ENCODE measurements at places on chromosomes 4 and X.
A peak's percentile ranks its signal among the peaks of the same experiment; 100 is the strongest.

DNA sequence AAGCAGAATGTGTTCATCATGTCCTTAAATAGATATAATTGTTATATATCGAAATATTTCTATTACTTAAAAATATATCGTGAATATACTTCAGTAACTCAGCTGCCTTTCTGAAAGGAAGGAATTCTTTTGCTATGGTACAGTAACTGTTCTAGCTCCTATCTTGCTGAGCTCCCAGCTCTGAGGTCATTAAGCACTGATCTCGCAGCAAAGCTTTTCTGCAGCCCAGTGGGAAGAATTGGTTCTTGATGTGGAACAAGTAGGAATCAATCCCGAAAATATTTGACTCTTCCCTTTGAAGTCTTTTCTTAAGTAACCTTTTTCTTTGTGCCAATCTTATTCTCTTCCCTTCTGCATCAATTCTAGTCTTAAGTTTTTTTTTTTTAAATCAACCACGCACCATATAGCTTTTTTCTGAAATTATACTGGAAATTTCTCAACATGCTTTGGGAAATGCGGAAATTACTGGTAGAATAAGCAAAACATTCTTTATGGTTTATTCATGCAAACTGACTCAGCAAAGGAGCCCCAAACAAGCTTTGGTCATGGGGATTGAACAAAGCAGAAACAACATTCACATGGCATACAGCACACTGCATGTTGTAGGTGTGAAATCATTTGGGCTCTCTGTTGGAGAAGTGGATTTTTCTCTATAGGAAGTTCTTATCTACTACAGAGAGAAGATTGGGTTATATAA, 428.9 kb upstream of the GNPDA2 start:
- DNase-seq: no peak

GRCh38 chr4:78310740-78311115, 240.8 kb upstream of the ANXA3 start:
- DNase-seq: no peak

GRCh38 chr4:28723371-28723770, 1862.7 kb downstream of the STIM2 start:
- DNase-seq: no peak

- DNase-seq: no peak
Measured at GRCh38 chr4:31349907-31350306, 629.7 kb downstream of the PCDH7 start.

- peak; percentile 58 for DNase-seq
Measured at GRCh38 chrX:63349307-63349706, 1.8 kb downstream of the SPIN4 start.

DNA sequence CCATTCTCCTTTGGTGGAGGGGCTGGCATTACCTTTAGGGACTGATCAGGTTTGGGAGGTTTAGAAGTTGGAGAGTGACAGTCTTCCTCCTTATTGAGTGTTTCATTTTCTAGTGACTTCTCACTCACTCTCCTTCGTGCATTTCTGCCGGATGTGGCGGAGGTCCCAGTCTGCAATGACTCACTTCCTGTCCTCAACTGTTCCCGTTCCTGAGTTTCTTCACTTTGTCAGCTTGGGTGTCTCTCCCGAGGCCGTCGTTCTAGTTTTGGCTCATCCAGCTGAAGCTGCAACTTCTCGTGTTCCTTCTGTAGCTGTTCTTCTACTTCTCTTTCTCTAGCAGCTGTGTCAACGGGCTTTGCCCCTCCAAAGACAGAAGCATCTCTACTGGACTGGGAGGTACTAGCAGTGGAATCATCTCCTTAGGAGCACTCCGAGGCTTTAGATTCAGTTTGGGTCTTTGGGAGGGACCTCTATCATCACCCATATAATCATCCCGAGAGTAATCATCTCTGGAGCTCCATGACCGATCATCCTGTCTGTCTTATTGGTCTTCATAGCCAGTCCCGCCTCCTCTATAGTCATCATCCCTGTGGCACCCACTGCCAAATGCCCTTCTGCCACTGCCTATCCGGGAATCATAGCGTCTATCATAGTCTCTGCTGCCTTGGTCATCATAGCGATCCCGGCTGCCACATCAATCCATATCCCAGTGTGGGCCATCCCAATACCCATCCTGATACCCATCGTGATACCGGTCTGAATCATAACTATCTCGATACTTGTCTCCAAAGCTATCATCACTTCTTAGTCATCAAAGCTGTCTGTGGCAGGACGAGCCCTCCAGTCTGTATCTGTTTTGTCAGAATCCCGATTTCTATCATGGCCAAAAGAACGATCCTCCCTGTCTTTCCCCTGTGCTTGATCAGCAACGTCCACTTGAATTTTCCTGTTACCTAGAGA, 35.3 kb upstream of the VSIG4 start:
- no peak for DNase-seq
